ENCODE measurements at places on chromosomes 3 and 15.

DNA sequence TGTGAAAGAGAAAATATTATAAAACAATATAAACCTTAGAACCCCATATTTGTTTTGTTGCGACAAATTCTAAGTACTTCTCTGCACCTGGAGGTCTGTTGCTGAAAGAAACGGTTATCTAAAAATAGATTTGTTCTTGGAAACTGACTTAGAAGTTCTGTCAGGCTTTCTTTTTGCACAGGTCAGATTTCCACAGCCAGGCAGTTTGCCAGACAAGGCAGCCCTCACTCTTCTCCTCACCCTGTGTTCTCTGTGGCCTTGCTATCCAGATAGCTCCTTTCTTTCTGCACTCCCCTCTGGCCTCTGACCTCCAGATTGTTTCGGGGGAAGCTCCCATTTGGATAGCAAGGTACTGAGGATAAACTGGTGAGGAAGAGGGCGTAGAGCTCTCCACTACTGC lies 413.3 kb upstream of the ONECUT1 start:
- DNase-seq: no peak

DNA sequence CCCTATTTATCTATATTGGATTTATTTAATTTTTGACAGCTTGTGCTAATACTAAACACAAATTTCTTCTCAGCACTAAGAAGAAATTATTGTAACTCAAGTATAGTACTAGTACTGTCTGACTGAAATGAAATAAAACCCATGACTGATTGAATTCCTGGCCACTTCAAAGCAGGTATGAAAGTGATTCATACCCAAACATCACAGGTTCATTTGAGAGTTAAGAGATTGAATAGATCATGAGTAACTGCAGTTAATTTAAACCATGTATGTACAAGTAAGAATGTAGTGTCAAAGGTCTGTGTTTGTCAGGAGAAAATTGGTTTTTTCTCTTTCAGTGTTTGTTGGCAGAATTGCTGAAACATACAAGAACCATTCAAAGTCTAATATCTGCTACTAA lies 332.0 kb upstream of the GRM7 start:
- no peak for DNase-seq

- DNase-seq: no peak
These were observed 46.1 kb downstream of the FRMD4B start for GRCh38 chr3:69339760-69340159.

- no peak for DNase-seq
These were observed 347.8 kb downstream of the TBC1D5 start for GRCh38 chr3:17394541-17395155.

GRCh38 chr15:87227846-87228245 lies 1028.7 kb downstream of the NTRK3 start:
- DNase-seq: no peak

- DNase-seq: no peak
These were observed 173.2 kb upstream of the PRICKLE2 start for GRCh38 chr3:64398476-64398875.

DNA sequence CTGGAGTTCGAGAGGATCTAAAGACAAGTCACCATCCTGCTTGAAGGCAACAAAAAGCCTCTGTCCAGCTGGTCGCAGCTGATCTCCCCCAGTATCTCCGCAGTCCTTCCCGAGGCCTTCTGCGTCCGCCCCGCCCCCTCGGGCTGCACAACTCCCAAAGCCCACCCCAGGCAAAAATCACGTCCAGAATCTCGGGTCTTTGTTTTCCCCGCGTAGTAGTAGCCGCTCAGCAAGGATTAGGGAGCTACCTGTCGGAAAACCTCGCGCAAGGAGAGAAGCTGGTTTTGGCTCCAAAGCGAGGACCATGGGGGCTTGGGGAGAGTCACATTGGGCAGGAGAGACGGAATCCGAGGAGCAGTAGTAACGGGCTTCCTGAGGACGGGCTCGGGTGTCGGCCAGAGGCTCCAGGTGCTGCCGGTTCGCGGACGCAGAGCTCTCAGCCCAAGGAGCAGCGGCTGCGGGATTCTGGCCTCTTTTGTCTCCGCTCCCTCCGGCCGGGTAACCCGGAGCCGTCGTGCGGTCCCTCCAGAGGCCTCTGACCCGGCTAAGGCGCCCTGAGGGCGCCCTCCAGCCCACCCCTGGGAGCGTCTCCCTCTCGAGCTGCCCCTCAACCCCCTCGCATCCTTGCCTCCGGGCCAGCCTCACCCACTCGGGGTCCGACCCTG lies 401 bp downstream of the ZSCAN29 start:
- DNase-seq: no peak

DNA sequence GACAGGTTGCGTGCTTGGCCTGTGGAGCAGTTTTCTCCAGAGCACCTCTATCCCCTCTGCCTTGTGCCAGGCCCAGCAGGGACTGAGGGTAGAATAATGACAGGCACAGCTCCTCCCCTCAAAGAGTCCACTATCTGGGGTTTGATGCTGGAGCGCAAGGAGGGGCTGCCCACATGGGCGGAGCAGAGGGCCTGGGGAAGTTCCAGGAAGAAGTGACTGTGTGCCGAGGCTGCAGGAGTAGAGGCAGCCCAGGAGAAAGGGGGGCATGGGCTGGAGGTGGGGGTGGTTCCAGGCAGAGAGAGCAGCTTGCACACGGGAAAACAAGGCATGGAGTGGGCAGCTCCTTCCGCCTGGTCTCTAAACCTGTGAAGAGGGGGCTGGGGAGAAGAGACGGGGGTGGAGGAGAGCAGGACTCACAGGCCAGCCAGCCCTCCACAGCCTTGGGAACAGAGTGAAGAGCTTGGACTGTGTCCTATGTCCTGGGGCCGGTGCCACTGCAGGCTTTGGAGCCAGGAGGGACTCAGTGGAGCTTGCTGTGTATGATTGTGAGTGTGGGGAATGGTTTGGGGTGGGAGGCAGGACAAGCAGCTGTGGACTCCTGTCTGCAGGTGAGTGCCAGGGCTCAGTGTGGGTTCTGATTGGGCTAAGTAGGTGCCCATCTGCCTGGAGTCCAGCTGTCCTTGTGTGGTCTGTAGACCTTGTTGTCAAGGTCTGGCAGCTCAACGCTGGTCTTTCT lies 48.1 kb downstream of the APBA2 start:
- no peak for DNase-seq

- DNase-seq: no peak
These were observed 10.3 kb downstream of the CACNA2D2 start for GRCh38 chr3:50493086-50493485.

DNA sequence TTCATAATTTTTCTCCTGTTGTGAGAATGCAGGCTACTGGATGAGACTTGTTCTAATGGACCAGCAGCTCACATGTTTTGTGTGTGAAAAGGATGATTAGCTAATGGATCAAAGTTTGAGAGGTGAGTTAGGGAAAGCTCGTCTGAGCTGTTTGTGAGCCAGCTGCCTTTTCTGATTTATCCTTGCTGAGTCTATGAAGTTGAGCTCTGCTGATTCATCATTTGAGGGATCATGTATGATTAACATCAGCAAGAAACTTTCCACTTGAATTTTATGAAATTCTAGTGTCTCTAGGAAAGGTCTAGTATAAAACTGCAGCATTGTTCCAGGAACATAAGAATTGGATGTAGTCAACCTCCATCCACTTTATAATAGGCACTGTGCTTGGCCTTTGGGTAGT lies 698.7 kb downstream of the NTRK3 start:
- DNase-seq: no peak

GRCh38 chr3:52277972-52278509 lies 408 bp downstream of the WDR82 start:
- DNase-seq: peak; percentile 77

DNA sequence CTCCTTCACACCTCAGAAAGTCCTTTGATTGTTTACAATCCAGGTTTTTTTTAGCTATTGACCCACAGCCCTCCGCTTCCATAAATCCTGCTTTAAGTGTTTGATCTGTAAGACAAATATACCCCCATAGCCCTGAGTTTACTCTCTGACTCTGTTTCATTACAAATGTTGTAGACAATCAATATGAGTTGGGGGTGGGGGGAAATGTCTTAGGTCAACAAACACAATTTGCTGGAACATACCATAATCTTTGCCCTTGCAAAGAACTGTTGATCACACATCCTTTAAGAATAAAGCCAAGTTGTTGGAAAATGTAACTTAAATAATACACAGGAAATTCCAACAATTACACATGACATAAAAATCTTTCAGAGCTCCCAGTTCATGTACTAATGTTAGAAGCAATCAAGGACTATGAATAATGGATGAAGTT lies 301.8 kb upstream of the SEMA6D start:
- no peak for DNase-seq
